ENCODE measurements at places on chromosomes 1 and 21.
A peak's percentile ranks its signal among the peaks of the same experiment; 100 is the strongest.

- no peaks in the 10 kb centered on the region for H3K27me3 ChIP-seq
- DNase-seq = no peak
- H3K4me1 ChIP-seq = no peaks in the 10 kb centered on the region
Observed at GRCh38 chr21:36480618-36481017, 696 bp upstream of the CLDN14 start.

DNA sequence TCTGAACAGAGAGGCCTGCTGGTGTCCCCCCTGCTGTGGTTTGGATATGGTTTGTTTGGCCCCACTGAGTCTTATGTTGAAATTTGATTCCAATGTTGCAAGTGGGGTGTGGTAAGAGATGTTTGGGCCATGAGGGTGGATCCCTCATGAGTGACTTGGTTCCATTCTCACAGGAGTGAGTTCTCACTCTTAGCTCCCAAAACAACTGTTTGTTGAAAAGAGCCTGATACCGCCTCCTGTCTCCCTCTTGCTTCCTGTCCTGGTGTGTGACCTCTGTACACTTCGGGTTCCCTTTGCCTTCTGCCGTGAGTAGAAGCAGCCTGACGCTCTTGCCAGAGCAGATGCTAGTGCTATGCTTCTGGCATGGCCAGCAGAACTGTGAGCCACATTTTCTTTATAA is 60.5 kb downstream of the C21orf91 start:
- H3K4me3 ChIP-seq = no peak overlapping the region
- no peak for DNase-seq
- no peaks in the 10 kb centered on the region for H3K36me3 ChIP-seq
- no peak overlapping the region for H3K27ac ChIP-seq

DNA sequence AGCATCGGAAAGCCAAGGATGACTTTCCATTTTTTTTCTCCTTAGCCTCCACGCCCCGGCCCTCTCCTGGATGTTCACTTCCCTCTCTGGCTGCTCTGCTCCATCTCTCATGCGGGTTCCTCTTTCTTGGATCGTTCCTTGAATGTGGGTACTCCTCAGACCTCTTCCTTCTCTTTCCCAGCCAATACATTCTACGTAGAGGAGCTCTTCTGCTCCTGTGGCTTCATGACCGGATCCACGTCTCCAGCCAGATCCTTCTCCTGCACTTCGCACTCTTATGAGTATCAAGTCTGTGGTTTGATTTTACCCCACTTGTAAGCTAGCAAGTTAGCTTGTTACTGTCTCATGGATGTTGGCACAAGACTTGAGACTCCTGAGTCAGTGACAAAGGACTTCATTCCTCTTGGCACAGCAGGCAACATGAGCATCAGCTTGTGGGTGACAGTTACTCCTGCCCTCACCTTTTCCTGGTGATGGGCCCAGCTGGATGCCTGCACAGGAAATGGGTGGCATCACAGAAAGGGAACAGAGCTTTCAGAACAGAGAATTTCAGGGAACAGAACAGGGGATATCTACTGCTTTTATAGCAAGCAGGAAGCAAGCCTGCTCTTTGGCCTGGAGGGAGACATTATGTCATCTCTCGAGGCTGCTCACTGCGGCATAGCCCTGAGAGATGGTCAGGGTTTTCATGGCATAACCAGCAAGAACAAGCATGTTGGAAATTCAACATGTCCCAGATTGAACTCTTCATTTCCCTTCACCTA is 100.1 kb upstream of the KIF26B start:
- H3K4me1 ChIP-seq = no peaks in the 10 kb centered on the region
- H3K36me3 ChIP-seq = no peaks in the 10 kb centered on the region
- no peaks in the 10 kb centered on the region for H3K27me3 ChIP-seq
- DNase-seq = no peak
- no peak overlapping the region for H3K4me3 ChIP-seq

DNA sequence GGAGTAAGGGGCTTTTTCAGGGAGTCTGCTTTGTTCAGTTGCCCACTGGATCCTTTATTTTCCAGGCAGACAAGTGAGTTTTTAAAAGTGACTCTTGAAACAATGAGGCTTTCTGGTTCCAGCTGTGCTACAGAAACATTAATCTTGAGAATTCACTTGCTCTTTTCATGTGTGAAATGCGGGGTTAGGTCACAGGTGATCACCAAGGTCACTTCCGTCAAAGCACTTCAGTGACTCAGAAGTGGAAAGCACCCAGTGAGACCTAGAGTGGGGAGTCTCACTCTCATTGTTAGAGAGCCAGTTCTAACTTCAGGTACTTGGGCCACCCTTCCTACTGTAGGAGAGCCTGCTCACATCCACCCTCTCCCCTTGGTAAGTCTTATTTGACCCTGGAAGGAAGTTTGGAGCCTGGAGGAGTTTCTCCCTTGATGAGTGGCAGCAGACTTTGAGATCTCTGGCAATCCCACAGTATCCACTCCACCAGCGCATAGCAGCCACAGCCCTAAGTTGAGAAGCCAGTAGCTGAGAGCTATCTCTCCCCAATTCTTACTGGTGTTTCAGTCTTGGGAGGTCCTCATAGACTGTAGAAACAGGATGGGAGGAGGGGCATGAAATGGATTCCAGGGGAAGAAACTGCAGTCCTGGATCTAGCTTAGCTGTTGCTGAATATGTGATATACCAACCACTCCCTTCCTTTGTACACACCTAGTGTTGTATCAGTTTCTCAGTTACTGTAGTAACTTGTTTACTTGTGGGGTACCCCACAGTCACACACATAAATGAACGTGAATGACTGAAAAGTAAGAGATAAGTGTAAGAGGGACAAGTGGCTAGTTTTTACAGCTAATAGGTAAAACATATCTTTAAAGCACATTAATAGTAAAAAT is 3.1 kb downstream of the TACSTD2 start:
- DNase-seq = peak; percentile 58
- H3K4me1 ChIP-seq = peaks cover 41% of the 10 kb centered on the region
- H3K4me3 ChIP-seq = peak overlapping the region; percentile 56
- no peaks in the 10 kb centered on the region for H3K36me3 ChIP-seq
- H3K27ac ChIP-seq = peak overlapping the region; percentile 78

DNA sequence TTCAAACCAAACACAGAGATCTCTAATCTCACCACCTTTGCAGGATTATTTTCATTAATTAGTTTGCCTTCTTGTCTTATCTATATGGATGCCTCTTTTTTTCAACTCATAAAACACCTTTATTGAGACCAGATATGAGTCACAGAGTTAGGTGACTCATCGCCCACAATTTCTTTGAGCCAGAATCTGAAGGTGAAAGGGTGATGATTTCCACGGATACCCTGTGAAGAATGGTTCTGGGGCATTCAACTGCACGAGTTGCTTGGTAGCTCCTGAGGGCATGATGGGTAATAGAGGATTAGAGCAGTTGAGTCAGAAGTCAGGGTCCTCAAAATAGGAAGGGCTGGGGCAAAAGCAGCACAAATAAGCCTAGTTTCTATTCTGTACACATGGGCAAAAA is 128.2 kb downstream of the TBX19 start:
- H3K27ac ChIP-seq = no peak overlapping the region
- H3K27me3 ChIP-seq = no peaks in the 10 kb centered on the region
- H3K4me3 ChIP-seq = no peak overlapping the region

DNA sequence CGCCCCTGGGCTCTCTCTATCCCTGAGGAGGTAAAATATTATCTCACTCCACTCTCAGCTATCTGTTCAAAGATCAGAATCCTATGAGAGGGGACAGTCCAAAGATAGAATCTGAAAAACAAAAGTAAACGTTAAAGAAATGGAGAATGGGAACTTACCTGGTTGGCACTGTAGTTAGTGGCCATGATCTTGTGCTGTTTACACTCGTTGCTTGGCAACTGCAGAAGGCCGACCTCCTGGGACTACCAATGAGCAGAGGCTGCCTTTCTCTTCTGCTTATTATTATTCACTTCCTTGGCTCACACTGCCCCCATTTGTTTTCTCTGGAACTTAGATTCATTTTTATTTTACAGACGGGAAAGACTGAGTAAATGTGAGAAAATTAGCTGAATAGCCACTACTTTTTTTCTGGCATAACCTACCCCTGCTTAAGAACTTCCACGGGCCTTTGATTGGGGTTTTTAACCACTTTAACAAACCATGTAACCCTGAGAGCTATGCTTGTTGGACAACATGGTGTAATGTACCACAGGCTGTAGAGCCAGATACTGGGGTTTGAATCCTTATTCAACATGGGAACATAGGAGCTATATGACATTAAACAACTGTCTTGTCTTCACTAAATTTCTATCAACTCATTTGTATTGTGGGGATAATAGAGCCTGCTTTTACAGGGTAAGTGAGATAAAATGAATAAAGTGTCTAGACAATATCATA is at the start of gene CFAP126:
Gene CFAP126, minus strand, starts transcription at position 193 of the 717 bp plus-strand sequence. Its CDS starts 8 bp downstream, at position 185.
- no peak within 1 kb of the TSS for H3K27ac ChIP-seq

- H3K4me1 ChIP-seq = no peaks in the 10 kb centered on the region
- H3K27ac ChIP-seq = no peak overlapping the region
- H3K36me3 ChIP-seq = peaks cover 33% of the 10 kb centered on the region
Observed at GRCh38 chr1:11967028-11967547, 13.2 kb upstream of the MFN2 start.

DNA sequence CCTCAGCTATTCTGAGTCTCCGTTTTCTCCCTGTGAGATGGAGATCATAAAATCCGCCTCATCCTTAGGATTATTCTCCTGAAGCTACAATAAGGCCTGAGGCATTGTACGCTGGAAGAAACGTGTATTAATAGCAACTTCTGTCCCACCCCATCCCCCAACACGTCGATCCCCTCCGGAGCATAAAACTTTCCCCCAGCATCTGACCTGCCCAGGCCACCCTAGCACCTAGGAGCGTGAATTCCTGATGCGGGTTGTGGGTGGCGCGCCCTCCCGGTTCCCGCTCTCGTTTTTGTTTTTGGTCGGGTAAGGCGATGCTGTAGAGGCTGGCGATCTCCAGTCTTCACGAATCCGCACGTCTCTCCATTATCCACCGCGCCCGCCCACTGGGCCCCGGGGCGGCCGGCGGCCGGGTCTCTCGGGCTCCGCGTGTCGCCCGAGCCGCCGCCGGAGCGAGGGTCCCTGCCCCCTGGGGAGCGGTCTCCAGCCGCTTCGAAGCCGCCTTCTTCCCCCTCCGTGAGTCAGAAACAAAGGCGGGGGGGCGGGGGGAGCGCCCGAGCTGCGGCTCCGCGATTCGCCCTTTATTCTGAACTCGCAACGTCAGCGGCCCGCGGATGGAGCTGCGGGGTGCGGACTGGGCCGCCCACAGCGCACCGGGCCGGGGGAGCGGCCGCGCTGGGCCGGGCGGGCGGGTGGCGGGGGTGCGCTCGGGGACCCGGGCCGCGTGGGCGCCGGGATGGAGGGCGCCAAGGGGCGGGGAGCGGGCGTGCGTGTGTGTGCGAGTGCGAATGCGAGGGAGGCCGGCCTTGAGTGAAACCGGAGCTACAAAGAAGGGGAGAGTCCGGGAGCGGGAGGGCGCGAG is at the start of gene PLEKHO1:
Gene PLEKHO1, plus strand, starts transcription at position 646 of the 862 bp plus-strand sequence. CDS start 342 bp downstream, outside the sequence.
- H3K27ac ChIP-seq = peak within 1 kb of the TSS; percentile 96
- H3K27me3 ChIP-seq = no peaks in the 10 kb centered on the region

DNA sequence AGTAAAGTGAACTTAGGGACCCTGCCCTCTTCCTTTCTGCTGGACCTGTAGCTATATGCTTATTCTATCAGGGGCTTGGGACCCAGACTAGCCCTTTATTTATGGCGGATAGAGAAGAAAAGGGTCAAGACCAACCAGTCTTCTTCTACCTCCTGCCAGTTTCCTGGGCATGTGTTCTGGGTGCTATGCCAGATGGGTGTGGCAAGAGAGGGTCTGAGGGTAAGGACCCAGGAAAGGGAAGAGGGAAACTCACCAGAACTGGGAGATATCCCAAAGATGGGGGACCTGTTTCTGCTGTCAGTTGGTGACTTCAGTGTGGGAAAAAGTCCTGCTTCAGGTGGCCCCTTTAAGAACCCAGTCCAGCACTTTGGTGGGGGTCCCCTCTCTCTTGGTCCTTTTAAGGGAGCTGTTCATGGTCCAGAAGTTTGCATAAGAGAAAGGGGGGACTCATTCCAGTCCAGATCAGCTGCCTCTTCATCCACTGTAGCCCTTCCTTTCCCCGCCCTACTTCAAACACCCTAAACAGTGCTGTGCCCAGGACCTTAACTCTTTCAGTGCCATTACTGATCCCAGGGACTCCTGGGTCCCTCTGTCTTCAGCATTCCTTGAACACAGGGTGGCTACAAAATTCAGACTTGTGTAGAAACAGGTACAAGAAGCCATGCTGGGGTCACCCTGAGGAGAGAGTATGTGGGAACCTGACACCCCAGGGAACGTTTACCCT is 18.4 kb downstream of the SSR2 start:
- H3K4me3 ChIP-seq = no peak overlapping the region
- no peak overlapping the region for H3K27ac ChIP-seq
- H3K36me3 ChIP-seq = no peaks in the 10 kb centered on the region
- no peaks in the 10 kb centered on the region for H3K27me3 ChIP-seq
- no peaks in the 10 kb centered on the region for H3K4me1 ChIP-seq
- DNase-seq = no peak

DNA sequence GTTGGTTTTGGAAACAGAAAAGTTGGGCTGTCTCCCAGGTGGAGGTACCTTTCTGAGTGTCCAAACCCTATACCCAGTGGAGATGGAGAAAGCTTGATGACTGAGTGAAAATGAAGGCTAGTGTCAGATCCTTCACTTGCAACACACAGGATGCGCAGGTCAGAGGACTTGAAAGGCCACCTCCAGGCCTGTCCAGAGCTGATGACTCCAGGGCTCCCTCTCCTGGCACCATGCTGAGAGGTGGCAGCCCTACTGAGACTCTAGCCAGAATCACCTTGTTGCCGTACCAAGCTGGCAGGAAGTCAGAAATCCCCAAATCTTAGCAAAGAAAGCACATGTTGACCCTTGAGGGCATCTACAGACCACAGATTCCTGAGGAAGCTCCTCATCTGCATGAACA is 16.4 kb downstream of the KNCN start:
- no peak overlapping the region for H3K4me3 ChIP-seq
- no peaks in the 10 kb centered on the region for H3K27me3 ChIP-seq
- no peaks in the 10 kb centered on the region for H3K36me3 ChIP-seq
- H3K4me1 ChIP-seq = peaks cover 4% of the 10 kb centered on the region

- no peak overlapping the region for H3K4me3 ChIP-seq
- H3K27ac ChIP-seq = no peak overlapping the region
- H3K36me3 ChIP-seq = no peaks in the 10 kb centered on the region
- no peak for DNase-seq
- no peaks in the 10 kb centered on the region for H3K4me1 ChIP-seq
- H3K27me3 ChIP-seq = no peaks in the 10 kb centered on the region
Observed at GRCh38 chr1:168552961-168553360, 9.2 kb upstream of the XCL2 start.

DNA sequence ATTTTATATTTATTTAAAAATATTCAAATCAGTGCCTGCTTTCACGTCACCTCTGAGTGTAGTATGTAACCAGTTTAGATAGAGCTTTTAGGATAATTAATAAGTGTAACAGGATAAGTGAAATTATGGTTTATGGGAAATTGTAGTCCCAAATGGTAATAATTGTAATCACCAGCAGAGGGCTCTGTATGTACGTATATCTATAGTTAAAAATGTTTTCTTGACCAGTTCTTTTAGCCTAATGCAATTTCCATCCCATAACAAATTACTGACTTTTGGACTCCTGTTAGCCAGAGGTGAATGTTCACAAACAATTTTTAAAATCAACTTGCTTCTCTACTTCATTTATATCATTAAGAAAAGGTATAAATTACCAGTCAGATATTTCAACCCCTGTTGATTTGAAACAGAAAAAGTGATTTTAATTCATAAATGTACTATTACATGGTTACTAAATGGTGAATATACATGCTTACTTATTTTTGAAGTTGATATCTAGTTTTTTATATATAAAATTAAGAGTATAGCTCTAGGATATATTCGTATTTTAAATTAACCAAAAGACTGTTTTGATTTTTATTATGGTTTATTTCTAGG is 25.3 kb downstream of the SLC30A7 start:
- H3K27me3 ChIP-seq = no peaks in the 10 kb centered on the region
- no peaks in the 10 kb centered on the region for H3K4me1 ChIP-seq
- no peak overlapping the region for H3K4me3 ChIP-seq
- no peak for DNase-seq
- no peak overlapping the region for H3K27ac ChIP-seq
- peaks cover 13% of the 10 kb centered on the region for H3K36me3 ChIP-seq
